Frontal cortex (tissue), 4 donors: ENCODE measurements at places on chromosomes 6 and 20. TPM values are rescaled to one million over a fixed set of nuclear protein-coding genes. Genes with fewer than 3 reads are reported as not detected.

The HLA-G gene
- not detected for total RNA-seq

The DDX27 gene
- total RNA-seq, result 19.6 TPM

The C20orf144 gene
- total RNA-seq, result 0.41 TPM

The LSM14B gene
- 97.8 TPM for total RNA-seq

The SLC26A8 gene
- total RNA-seq, result 5.7 TPM

The SPATS1 gene
- total RNA-seq, result 0.41 TPM

The GNAS-AS1 gene
- 1.2 TPM for total RNA-seq

The BCLAF1 gene
- total RNA-seq, result 170 TPM

The GRIK2 gene
- 130 TPM for total RNA-seq

GRCh38 chr6:20540683-20541082 is 6.4 kb downstream of the CDKAL1 start:
- DNase-seq, result no peak

DNA sequence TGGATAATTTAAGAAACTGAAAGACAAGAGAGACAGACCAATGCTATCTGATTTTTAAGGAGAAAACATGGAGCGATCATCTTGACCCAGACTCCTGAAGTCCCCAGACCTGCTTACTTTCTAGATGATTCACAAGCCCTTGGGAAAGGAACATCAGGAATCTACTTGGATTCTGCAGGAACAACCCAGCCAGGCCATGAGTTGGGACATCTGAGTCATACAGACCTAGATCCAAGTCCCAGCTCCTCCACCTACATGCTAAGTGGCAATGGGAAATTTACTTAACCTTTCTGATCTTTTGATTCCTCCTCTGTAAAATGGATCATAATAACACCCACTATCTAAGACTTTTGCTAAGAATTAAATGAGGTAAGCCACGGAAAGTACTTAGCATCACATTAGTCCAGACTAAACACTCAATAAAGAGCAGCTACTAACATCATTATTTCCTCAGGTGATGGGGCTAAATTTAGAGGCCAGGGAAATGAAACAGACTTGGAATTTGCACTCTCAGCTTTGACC is 61.0 kb upstream of the MAFB start:
- DNase-seq, result no peak

DNA sequence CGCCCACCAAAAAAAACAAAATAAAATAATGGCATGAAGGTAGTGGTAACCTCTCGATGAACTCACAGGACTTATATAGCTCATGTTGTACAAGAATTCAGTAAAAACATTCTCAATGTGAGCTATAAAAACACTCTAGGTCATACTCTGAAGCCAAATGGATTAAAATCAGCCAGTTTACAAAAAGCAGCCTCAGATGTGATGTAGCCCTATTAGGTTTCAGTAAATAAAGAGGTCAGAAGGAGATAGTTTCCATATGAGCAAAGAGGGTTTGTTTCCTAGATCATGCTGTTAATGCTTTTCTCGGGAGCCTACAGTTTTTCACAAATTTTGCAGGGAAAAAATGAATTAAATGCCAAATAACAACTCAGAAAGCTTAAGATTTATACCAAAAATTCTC is 319.5 kb upstream of the HSF2 start:
- no peak for DNase-seq

GRCh38 chr20:63968928-63969760 is 586 bp downstream of the ZNF512B start:
- DNase-seq, result peak; percentile 67

DNA sequence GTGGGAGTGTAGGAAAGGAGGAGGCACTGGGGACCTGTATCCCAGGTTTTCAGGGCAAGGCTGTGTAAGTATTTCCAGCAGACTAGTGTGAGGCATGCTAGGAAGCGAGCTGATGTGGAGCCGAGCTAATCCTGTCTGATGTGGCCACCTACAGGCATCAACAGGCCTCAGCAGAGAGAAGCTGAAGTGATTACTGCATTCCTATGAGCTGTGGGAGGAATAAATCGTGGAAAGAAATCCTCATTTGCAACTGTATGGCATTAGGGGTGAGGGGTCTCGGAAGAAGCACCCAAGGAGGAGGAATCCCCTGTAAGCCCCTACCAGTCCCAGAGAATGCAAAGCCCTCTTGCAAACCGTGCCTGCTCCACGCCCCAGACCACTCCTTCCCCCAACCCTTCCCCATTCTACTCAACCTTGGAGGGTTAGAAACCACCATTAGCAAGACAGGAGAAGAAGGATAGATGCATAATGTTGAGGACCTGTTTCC is 41.6 kb downstream of the C6orf15 start:
- DNase-seq, result peak; percentile 49

DNA sequence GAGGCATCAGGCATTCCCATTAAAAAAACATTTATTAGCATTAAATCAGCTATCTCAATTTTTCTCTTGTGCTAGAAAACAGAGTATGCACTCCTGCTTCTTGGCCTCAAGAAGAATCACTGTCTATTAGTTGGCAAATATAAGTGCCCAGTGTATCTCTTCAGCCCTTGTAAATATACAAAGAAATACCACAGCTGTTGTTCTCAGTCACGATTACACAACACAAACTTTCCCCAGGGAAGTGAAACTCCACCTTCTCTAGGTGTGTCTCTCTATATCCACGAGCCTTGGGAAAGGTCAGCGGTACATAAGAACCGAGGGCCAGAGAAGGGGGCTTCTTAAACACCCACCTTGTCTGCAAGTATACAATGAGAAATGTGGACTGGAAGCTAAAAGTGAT is 194.7 kb downstream of the PKHD1 start:
- no peak for DNase-seq

GRCh38 chr20:45796337-45797065 is 4.7 kb downstream of the DNTTIP1 start:
- DNase-seq, result no peak

DNA sequence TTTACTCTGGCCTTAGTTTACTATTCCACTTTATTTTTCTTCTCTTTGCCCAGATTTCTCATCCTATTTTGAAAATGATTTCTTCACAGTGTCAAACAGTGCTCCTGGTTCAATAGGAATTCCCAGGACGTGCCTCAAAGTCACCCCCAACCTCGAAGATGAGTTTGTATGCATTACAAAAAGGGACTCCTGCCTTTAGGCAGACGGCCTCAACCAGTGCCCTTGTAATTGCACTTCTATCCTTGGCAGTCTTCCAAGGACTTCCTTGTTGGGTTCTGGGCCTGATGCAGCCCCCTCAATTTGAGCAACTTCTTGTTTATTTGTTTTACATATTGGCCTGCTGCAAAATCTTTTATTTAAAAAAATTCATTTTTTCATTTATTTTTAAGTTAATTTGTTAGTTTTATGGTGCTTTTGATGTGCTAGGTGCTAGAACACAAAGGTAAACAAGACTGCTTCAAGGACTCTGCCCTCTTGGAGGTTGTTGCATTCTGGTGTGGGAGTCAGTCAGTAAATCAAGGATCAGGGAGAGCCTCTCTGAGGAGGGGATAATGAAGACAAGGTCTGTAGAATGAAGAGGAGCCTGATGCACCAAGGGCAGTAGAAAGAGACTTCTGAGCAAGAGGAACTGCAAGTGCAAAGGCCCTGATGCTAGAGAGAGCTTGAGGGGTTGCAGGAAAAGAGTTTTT is 181.5 kb upstream of the LAMP5 start:
- no peak for DNase-seq

- DNase-seq, result no peak
Observed at GRCh38 chr6:26286168-26286877, 78.7 kb upstream of the BTN3A2 start.

DNA sequence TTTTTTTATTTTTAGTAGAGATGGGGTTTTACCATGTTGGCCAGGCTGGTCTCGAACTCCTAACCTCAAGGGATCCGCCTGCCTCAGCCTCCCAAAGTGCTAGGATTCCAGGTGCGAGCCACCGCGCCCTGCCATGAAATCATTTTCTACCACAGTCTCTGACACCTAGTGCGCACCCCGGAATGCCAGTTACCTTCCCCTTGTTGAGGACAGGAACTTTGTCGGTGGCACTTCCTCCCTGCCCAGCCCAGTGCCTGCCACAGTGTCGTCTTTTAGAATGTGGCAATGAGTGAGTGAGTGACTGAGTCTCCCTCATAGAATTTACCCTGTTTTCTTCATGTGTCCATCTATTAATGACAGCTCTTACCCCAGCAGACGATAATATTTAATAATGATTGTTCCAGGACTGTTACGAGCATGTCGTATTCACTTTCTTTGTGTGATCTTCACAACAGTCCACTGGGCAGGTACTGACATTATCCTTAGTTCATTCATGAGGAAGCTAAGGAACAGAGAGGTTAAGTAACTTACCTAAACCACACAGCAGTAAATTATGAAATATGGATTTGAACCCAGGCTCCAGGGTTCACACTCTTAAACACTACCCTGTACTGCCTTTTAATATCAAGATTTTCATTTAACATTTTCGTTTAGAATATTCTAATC is 1.8 kb downstream of the OSBPL2 start:
- DNase-seq, result no peak

DNA sequence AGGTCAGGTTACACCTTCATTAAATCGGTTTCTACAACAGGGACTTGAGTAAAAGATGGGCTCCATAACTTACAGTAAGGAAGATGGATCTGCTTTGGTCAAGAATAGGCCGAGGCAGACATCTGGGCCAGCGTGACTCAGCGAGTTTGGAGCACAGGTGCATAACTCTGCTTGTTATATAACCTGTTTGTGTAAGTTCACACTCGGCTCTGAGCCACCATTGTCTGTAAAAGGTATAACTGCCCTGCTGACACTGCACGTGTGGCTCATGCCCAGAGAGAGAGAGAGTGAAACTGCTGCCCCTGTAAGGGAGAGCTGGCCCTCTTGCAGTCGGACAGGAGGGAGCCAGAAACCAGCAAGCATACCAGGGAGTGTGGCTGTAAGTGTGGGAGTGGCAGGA is 737.9 kb upstream of the SLC35B3 start:
- no peak for DNase-seq
